ENCODE measurements at places on chromosomes 4 and X. TPM values are rescaled to one million over a fixed set of nuclear protein-coding genes. Genes with fewer than 3 reads are reported as not detected.

Gene CHRDL1
- 5.5 TPM for total RNA-seq

Gene IL2
- not detected for total RNA-seq

Gene NDNF
- 11.8 TPM for total RNA-seq

Gene ITIH6
- not detected for total RNA-seq

Gene C4orf51
- total RNA-seq, result not detected

Gene P2RY4
- not detected for total RNA-seq

Gene EMCN
- total RNA-seq, result 3.7 TPM

Gene MAGEA1
- total RNA-seq, result not detected

Gene TCEAL7
- 155 TPM for total RNA-seq

Gene PABPC1L2B
- 0.92 TPM for total RNA-seq

Gene TSPAN7
- total RNA-seq, result 141 TPM

Gene CT45A5
- 0.46 TPM for total RNA-seq

Gene UGT2B11
- total RNA-seq, result not detected

Gene MTHFD2L
- total RNA-seq, result 72.2 TPM

Gene PPM1K
- total RNA-seq, result 108 TPM

Gene HERC6
- total RNA-seq, result 6.9 TPM

Gene AASDH
- 26.8 TPM for total RNA-seq

Gene IGSF1
- 13.6 TPM for total RNA-seq

Gene USP17L21
- total RNA-seq, result not detected

Gene NAT8L
- total RNA-seq, result 25.6 TPM

Gene GAGE12H
- total RNA-seq, result not detected

All from diencephalon (tissue), 1 donor.